NCI-H2171 treated with DMSO at 0.1 percent for 48 hours (cell line): ENCODE measurements at places on chromosomes 12 and 14.

DNA sequence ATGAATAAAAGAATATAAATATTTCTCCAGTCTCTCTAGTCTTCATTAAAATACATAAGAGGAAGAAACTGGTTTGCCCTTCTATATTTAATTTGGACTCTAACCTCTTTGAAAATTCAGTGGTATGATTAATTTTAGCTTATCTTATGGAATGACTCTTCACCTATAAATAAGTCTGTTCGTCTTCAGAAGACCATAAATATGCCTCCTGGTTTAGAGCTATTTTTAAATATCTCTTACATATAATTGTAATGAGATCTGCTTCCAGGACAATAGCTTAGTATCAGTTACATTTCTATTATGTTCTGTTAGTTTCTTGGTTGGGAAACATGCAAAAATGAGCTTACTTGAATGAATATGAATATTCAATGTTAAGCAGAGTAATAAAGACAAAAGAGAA, 257.5 kb upstream of the HMGA2 start:
- DNase-seq: no peak

- no peak for DNase-seq
Observed at GRCh38 chr12:126668538-126668937, 1598.4 kb upstream of the TMEM132C start.

- DNase-seq: no peak
Observed at GRCh38 chr12:132754160-132754932, 7.3 kb downstream of the ANKLE2 start.

DNA sequence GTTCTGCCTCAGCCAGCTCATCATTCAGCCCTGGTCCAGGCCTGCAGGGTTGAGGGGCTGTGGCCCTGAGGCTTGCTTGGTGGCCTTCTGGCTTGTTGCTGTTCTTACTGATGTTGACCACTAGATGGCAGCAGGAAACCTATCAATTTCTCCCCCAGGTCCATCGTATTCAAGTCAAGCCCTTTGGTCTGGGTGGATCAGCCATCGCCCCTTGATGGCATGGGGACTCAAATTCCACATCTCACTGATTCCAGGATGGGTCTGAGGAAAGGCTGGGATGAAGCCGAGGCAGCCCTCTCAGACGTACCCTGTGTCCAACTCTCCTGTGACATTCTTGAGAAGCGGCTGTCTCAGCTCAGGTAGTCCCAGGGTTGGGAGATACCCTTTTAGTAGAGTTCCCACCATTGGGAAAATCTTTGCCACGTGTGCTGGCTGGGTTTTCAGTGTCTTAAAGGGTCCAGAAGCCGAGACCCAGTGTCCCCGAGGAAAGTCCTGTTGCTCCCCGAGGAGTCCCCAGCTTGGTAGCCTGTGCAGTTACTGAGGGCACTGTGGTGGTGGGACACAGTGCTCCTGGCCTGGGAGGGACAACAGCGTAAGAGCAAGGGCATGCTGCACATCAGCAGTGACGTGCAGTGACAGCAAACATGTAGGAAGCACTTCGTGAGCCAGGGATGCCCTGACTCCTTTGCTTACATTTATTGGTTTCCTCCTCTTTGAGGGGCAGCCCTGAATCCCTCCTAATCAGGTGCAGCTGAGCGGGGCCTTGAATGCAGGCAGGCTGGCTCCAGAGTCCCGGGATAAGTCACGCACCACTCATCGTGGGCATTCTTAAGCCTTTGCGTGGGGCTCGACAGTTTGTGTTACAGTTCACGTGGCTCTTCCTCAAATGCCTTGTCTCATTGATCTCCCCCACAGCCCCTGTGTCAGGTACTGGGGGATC, 58.6 kb downstream of the TSPAN9 start:
- DNase-seq: peak; percentile 80

DNA sequence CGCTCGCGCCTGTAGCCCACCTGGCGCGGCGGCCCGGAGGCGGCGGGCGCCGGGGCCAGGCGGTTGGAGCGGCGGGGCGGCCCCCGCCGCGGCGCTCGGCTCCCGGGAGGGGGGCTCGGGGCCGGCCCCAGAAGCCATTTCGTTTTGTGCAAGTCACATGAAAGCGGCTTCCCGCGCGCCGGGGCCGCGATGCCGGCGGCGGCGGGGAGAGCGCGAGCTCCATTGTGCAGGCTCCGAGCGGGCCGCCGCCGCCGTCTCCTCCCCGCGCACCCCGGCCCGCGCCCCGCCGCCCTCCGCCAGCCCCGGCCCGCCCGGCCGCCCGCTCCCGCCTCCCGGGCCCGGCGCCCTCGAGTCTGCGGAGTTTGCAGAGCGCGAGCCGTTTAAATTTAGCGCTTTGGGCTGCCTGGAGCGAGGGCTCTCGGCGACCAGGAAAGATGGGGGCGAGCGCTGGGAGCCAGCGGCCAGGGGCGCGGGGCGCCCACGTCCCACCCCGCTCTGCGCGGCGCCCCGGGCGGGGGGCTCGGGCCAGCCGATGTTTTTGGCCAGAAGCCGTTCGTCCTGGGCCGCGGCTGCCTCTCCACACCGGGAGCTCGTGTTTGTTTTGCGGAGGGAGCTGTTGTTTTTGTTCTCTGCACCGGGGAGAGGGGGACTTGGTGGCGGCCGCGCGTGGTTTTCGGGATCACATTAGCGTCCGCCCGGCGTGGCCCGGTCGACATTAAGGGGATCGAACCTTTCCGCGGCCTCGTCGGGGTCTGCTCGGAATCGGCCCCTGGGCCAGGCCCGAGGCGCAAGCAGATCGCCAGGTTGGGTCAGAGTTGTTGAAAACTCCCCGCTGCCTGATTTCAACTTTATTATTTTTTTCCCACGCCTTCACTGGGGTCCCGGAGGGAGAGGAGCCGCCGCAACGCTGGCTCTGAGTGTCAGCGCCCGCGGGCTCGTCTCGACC, 982 bp downstream of the BCL7A start:
- peak; percentile 33 for DNase-seq

DNA sequence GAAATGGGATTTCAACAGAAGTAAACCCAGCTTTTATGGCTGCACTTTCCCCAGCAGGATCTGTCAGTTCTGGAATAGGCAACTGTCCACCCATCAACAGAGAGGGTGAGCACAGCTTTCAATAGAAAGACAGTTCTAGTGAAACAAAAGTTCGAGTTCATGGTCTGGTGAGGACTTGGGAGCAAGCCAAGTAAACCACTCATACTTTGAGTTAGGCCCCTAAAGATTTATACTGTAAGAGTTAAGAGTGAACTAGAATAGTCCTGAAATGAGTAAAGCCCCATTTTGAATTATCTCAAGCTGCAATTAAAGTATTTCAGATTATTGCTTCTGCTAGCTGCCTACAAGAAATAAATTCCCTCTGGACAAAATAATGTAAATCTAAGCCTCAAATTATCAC, 82.6 kb downstream of the METTL25 start:
- DNase-seq: no peak

DNA sequence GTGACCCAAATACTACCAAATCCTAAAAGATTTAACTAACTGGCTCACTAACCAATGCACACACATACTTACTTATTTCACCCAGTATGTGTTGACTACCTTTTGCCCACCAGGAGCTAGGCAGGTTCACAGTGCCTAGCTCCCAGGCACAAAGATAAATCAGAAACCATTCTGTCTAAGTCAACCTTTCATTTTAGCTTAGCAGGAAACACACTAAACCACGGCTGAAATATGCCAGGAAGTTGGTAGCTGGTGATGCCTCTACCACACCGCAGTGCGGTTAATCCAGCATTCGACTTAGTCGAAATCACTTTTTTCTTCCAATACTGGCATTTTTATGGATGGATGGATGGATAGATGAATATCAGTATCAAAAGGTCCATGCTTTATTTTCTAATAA, 597.7 kb downstream of the DIO2 start:
- no peak for DNase-seq
